ENCODE measurements at places on chromosomes 6 and 20.

DNA sequence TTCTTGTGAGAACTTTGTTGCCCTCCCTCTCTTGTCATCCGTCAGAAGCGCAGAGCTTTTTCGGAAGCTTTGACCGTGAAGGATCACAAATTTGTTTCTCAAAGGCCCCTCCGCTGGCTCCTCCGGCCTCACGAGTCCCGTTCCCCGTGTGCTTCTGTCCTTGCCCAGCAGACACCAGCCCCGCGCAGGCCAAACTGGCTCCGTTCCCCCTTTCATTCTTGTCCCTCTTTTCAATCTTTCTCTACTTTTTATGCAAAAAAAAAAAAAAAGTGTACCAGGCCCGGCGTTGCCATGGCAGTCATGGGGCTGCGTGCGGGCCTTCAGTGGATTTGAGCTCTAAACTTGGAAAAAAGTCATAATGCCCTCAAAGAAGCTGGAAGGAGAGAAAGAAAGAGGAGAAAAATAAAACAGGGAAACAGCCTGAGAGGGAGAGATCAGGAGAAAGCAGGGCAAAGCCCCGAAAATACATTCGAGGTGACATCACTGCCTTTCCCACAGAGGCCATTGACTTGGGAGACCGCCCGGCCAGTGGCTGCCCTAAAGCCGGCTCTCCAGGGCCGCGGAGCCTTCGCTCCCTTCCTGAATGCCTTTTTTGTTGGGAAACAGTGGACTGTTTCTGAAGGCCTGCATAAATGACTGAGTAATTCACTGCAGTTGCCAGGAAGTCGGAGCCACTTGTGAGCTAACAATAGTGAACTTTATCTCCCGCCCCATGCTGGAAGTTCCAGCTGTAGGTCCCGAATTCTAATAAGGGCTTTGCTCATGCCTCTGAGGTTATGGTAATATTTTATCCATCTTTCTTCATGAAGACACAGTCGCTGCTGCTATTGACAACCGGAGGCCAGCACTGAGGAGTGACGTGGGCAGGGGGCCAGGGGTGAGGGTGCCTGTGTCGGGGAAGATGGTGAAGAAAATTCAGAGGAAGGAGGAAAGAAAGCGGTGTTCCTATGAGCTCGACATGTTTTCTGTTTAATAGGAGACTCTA lies 670.9 kb downstream of the QKI start:
- DNase-seq = peak; percentile 99

DNA sequence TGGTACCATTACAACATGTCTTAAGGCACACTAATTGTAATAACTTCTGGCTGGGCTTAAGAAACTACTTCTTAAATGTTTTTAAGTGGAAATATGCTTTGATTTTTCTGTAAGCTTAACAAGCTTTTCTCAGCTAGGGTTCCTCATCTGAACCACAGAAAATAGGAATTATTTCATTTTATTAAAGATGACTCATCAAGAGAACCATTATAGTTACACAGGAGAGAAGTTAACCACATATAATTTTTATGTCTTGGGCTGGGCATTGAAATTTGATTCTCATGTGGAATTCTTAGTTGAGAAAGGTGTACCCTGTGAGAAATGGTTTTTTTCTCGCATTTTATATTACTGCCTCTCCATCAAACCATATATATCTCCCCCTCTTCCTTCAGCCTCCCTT lies 75.1 kb downstream of the QKI start:
- no peak for DNase-seq

GRCh38 chr6:3754776-3755175 lies 3.3 kb upstream of the PXDC1 start:
- DNase-seq = no peak

DNA sequence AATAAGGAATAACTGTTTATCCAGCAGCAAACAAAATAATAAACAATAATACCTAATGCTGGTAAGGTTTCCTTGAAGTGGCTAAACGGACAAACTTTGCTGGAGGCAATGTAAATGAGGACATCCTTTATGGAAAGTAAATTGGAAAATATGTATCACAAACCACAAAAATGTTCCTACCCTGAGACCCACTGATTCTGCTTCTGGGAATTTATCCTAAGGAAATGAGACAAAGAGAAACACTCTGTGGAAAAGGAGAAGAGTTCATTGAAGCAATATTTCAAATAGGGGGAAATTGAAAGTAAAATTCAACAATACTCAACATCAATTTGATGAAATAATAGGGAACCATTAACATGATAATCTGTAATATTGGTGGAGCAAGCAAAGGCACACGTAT lies 37.9 kb downstream of the MAFB start:
- no peak for DNase-seq

GRCh38 chr6:161256407-161256806 lies 17.5 kb downstream of the AGPAT4 start:
- peak; percentile 60 for DNase-seq

DNA sequence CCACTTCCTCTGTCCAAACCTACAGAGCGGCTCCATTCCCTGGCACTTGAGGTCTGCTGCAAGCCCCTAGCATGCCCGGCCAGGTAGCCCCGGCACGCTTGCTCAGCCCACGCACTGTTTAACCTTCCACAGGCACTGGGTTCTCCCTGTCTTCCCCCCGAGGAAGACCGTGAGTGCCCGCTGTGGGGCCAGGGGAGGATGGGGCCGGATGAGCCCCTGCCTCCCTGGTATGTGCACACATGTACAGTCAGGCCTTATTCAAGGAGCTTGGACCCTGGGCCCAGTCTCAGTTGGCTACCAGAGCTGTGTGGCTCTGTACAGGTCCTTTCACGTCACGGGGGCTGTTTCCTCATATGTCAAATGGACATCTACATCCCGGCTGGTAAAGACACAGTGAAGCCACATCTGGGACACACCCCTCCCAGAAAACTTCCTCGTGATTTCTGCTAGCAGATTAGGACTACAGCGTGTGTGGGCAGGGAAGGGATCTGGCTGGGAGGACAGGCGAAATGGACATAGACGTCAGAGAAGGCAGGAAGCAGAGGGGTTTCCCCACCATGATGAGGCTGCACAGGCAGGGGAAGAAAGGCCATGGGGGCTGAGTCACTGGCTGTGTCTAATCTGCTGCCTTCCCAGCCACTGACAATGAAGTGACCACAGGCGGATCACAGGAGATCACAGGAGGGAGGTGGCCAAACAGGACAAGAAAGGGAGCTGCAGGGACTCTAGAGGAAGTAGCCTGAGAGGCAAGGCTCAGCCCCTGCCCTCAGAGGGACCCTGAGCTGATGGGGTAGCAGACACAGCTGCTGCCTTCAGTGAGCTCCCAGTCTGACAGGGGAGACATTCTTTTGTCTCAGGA lies 62.9 kb downstream of the MRPL14 start:
- no peak for DNase-seq

DNA sequence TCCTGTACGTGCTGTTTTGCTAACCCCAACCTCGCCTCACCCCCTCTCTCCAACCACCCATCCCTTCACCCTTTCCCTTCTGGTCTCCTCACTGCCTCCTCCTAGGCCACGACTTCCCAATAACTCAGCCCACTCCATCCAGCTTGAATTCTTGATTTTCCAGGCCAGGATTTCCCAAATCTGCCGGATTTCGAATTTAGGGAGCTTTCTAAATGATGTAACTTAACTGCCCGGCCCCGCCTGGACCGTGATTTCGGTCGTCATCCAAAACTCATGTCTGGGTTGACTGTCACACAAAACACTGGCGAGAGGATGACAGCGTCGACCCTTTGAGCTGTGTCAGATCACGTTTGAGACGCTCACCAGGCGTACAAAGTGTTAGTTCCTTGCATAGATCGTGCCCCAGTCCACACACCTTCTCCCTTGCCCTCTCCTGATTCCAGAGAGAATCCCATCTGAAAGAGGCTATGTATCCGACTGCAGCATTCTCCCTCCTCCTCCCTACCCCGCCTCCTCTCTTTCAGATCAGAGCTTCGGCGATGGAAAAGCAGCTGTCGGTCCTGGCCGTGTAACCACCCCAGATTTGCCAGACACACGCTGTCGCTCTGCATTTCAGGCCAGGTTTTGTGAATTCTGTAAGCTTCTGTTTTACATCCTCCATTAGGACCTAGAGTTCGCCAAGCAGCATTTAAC lies 168.2 kb downstream of the GPX5 start:
- DNase-seq = peak; percentile 4

GRCh38 chr6:107819964-107820337 lies 4.2 kb downstream of the SCML4 start:
- DNase-seq = no peak
